Activated naive CD8-positive, alpha-beta T cell treated with anti-CD3 and anti-CD28 coated beads, Interleukin-2, amount 10 ng/mL, durations not matched to agents 7 days and 5 days (primary cell): ENCODE measurements at places on chromosomes 13 and 19. TPM values are rescaled to one million over a fixed set of nuclear protein-coding genes. Genes with fewer than 3 reads are reported as not detected.

Gene IGFL3
- total RNA-seq, result not detected

Gene PCDH8
- total RNA-seq, result not detected

Gene ANKLE1
- 5.8 TPM for total RNA-seq

Gene NANOS3
- total RNA-seq, result not detected

DNA sequence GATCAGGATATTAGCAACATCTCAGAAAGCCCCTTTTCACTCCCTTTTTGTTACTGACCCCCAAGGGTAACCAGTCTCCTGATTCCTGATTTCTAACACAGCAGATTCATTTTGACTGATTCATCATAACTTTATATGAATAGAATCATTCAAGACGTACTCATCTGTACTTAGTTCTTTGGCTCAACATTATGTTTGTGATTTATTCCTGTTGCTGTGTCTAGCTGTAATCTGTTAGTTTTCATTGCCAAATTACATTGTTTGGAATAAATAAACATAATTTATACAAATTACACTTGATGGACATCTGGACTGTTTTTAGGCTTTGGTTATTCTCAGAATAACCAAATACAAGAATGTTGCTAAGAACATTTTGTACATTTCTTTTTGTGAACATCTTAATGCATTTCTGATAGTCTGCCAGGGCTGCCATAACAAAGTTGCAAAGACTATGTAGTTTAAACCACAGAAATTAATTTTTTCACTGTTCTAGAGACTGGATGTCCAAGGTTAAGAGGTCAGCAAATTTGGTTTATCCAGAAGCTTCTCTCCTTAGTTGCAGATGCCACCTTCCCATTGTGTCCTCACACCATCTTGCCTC lies 62.8 kb upstream of the EDNRB start:
- no peak for DNase-seq

DNA sequence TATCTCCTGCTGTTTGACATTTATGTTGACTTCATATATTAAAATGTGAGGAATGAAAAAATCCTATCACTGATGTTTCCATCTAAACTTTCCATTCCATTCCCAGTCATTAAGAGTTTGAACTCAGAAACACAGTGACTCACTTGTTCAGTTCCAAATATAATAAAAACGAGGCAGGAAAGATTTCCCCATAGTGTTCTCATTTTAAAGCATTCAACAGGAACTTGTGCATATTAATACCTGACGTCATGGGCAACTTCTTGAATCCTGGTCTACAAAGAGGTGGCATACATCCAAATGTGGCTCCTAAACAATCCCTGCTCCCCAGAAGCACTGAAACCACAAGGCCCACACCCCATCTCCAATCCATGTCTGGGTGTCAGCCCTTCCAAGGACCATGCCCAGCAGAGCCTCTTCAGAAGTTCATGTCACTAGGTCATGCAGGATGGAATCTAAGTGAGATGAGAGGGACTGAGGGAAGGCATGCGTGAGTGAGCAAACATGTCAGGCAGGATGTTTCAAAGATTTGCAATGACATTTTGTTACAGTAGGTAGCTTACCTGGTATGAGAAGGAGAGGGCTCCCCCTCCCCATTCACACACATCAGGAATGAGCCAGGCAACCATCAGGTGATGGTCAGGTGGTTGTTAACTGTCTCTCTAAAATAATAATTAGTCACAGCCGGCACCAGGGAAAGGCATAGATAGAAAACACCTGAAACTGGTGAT lies 9.4 kb upstream of the ERVV-2 start:
- no peak for DNase-seq

- no peak for DNase-seq
These were observed 397 bp downstream of the SLC44A2 start for GRCh38 chr19:10625762-10626138.

- peak; percentile 92 for DNase-seq
These were observed 11.9 kb upstream of the PRKD2 start for GRCh38 chr19:46728693-46729339.

DNA sequence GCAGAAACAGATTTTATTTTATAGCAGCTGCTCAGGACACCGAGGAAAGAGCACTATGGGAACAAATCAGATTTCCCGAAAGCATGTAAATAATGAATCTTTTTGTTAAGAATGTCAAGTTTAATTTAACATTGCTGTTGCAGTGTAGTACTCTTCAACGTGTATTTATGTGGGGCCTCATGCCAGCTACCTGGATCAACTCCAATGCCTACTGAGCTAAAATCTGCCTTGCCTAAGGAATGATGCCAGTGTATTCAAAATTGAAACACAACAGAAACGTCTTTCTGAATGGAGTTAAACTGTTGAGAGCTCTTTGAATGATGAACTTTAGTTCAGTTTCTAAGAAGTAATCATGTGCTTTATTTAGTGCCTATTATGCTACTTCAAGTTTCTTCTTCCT lies 1379.8 kb upstream of the ATXN8OS start:
- DNase-seq, result no peak

DNA sequence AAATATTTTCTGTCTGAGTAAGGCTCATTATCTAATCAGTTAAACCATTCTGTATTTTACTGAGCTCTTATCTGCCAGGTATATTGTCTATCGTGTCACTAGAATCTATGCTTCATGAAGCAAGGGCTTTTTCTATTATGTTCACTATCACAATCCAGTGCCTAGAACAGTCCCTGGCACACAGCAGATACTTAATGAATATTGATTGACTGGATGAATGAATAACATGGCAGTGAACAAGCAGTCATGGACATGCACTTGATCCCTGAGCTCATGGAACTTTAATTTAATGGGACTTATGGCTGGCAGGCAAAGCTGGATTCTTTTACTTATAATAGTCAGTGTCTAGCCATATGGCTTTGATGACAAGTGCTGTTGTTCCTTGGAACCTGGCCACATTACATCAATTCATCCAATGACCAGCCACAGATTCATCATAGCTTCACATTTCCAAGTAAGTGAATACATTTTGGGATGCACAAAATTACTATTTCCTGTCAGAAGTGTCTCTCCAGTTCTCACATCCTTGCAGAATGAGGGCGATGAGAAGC lies 214.8 kb downstream of the COG6 start:
- DNase-seq, result no peak

GRCh38 chr19:6127716-6128335 lies 7.6 kb upstream of the ACSBG2 start:
- no peak for DNase-seq

DNA sequence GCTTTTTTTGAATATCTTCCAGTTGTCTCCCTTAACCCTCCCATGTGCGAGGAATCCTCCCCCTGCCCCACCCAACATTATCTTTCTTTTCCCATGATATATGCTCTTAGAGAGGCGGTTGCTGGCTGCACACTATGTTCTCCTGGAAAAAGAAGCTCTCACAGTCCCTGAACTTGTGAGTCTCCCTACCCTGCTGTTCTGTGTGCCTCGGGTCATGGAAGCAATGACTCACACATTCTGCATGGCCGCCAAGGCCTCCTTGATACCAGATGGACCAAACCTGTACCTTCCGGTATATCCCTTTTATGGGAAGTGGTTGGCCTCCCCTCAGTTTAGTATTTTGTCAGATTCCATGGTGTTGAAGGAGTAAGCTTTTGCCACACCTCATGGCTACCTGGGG lies 705.4 kb downstream of the SLITRK6 start:
- no peak for DNase-seq

- DNase-seq, result no peak
These were observed 535 bp downstream of the CDKN2D start for GRCh38 chr19:10568062-10568825.
